CD4-positive, alpha-beta T cell treated with Interleukin-6 at 100 ng/mL for 8 hours (primary cell): ENCODE measurements at places on chromosomes 6 and 20.

- no peak for DNase-seq
These were observed 63.0 kb downstream of the ABHD12 start for GRCh38 chr20:25327521-25328235.

DNA sequence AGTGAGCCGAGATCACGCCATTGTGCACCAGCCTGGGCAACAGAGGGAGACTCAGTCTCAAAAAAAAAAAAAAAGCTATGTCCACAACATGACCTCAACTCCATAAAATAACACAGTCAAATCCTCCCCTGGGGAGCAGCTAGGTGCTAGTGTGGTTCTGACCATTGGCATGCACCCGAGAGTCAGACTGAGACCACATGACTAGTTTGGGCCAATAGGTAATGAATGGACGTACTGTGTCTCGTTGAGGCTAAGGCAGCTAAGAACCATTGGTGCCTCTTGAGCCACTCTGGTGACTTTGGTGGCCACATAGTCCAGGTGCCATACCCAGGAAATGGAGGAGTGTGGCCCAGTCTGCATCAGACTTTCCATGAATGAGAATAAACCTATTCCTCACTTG lies 40.3 kb downstream of the ATP9A start:
- DNase-seq, result no peak

DNA sequence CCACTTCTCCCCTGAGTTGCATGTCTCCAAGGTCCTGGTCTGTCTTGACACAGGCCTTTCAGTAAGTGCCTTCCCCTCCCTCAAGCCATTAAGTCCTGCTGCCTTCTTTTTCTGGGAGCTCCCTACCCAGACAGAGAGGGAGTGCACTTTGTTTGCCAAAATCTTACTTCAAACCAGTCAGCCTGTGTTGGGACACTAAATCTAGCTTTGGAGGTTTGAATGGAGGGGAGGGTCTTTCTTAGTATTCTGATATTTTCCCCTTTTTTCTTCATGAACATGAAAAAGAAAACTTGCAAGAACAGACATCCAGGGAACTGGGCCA lies 170.7 kb upstream of the PMEPA1 start:
- no peak for DNase-seq

DNA sequence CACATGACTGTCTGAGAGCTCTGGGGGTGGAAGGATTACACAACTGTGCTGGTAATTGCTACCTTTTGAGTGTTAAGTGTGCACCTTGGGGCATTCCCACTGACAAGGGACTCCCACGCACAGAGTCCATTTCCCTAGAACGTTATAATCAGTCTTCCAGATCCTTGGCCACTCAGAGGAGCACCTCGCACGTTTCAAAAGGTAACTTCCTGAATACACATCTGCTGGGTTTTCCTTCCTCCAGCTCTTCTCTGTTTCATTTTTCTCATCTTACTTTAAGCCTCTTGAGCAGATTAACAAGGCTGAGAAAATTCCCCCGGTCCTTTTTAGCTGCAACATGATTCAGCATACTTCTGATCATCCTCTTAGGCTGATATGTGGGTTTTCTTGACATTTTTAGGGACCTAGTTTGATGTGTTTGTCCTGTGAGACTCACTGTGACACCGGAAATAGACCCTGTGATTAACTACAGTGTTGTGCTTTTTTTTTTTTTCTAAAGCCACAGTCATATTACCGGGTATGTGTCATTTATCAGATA lies 98.4 kb upstream of the DUSP22 start:
- DNase-seq, result peak; percentile 64

DNA sequence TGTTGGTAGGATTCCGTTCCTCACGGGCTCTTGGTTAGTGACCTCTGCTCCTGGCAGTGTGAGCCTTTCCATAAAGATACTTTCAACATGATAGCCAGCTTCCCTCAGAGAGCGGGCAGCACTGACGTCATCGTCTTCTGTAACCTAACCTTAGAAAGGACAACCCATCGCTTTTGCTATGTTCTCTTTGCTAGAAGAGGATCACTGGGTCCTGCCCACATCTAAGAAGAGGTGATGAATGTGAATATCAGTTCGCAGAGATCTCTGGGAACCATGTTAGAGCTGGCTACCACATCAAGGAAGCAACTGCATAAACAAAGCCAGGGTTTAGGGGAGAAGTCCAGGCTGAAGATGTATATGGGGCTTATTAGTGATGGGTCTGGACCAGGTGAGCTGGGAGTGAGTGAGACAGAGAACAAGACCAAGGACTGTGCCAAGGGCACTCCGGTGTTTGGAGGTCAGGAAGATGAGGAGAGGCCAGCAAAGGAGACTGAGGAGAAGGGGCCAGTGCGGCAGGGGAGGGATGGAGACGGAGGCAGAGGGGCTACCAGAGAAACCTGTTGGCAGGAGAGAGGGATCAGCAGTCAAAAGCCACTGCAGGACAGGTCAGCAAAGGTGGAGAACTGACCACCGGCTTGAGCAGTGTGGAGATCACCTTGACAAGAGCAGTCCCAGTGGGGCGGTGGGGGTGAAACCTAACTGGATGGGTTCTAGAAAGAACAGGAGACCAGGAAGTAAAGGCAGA lies 39.7 kb downstream of the PIM1 start:
- DNase-seq, result peak; percentile 72

GRCh38 chr6:116444092-116444491 lies 17.1 kb upstream of the CALHM6 start:
- DNase-seq, result no peak

- DNase-seq, result no peak
These were observed 655.3 kb downstream of the RNF144B start for GRCh38 chr6:19042420-19042819.

GRCh38 chr20:49166534-49167449 lies 21.3 kb downstream of the STAU1 start:
- DNase-seq, result no peak

DNA sequence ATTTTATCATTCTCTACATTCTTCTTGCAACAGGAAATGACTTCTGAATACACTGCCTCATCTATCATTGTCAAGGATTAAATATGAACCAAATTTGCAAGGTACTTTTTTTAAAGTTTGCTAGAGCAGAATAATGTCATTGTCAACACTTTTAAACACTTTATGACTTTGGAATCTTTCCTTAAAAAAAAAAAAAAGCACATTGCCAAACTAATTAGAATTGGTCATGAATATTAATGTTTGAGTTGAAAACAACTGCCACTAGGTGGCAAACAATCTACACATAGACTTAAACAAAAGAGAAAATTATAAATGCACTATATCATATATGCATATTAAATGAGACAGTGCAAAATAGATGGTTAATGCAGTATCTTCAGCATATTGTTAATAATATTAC lies 32.5 kb upstream of the TMEM244 start:
- peak; percentile 15 for DNase-seq

GRCh38 chr6:158758451-158758860 lies 60.7 kb downstream of the EZR start:
- no peak for DNase-seq

DNA sequence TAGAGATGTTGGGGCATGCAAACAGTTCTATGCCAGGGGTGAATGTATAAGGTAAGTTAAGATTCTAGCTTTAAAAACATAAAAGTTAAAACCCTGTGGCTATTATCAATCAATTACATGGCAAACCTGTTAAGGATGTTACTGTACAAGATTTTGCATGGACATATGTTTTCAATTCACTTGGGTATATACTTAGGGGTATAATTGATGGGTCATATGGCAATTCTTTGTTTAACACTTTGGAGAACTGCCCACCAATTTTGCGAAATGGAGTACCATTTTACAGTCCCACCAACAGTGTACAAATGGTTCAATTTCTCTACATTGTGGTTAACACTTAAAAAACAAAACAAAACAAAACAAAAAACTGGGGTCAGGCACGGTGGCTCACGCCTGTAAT lies 9.4 kb upstream of the NCOA3 start:
- no peak for DNase-seq
